ENCODE measurements at places on chromosomes 7 and 10.

- no peaks in the 10 kb centered on the region for H3K36me3 ChIP-seq
- no peaks in the 10 kb centered on the region for H3K27me3 ChIP-seq
- H3K4me3 ChIP-seq: no peak overlapping the region
- no peak for DNase-seq
- no peak overlapping the region for H3K27ac ChIP-seq
Observed at GRCh38 chr10:34213193-34213804, 601.8 kb downstream of the PARD3 start.

DNA sequence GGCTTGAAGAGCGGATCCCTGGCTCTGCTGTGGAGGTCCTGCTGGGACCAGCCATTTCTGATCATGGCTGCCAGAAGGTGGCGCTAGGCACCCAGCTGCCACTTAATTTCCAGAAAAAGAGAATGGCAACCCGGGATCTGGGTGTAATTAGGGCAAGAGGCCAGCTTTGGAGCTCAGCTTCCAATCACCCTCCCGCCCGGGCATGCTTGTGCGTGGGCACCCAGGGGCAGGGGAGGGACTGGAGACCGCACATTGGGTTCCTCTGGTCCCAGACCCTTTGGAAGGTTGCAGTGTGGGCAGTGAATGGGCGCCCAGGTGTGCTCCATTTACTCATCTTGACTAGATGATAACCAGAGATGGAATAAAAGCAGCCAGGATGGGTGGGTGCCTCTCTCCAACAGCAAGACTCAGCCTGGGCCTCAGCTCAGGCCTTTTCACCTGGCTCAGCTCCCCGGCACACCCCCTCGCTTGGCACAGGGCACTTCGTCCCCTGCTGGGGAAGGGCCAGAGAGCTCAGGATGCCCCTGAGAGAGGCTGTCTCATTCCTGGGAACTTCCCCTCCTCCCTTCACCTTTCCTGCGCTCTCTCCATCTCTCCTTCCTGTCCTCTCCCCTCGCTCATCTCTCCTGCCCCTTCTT, 14.7 kb downstream of the FAM241B start:
- no peaks in the 10 kb centered on the region for H3K4me1 ChIP-seq
- H3K4me3 ChIP-seq: no peak overlapping the region

- no peak for DNase-seq
- H3K27ac ChIP-seq: no peak overlapping the region
- no peaks in the 10 kb centered on the region for H3K4me1 ChIP-seq
- H3K4me3 ChIP-seq: no peak overlapping the region
- H3K36me3 ChIP-seq: no peaks in the 10 kb centered on the region
Observed at GRCh38 chr7:132554446-132554845, 21.8 kb downstream of the PLXNA4 start.

DNA sequence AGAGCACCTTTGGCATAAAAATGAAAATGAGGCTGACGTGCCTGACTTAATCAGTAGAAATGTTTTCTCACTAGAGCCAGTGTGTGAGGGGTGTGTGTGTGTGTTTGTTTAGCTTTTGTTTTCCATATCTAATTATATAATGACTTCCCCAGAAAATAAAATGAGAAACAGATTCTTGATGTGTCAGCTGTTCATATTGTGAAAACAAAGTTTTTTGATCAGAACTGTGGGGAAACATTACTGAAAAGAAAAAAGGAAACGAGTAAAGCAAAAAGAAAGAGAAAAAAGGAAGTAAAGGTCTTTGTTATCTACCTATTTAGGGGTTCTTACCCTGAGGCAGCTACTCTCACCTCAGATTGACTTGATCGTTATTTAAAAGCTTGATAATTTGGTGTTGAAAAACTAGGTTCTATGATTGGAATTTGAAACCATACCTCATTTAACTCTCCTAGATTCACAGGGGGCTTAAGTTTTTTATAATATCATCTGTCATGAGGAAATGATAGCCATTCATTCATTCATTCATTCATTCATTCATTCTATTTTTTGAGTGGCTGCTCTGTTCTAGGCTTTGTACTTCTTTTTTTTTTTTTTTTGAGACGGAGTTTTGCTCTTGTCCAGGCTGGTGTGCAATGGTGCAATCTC, 58.0 kb downstream of the CREM start:
- no peaks in the 10 kb centered on the region for H3K36me3 ChIP-seq
- H3K27me3 ChIP-seq: no peaks in the 10 kb centered on the region

GRCh38 chr7:131355917-131356777, 28.5 kb downstream of the MKLN1 start:
- H3K27me3 ChIP-seq: no peaks in the 10 kb centered on the region
- no peak overlapping the region for H3K4me3 ChIP-seq
- no peak for DNase-seq
- peaks cover 45% of the 10 kb centered on the region for H3K4me1 ChIP-seq

DNA sequence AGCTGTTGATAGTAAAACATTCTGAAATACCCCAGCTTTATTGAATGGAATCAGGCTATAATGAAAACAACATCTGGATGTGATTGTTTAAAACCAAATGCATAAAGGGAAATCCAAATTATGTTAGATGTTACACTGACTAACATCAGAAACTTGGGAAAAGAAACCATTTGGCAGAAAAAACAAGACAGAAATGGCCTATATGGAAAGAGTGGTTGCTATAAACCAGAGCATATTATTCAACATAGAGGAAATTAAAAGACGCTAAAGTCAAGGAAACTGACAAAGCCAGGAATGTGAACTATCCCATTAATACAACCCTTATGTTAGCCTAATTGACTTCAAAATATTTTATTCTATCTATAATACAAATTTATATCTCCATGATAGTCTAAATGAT, 53.0 kb upstream of the CABCOCO1 start:
- no peak for DNase-seq
- no peak overlapping the region for H3K27ac ChIP-seq
- no peaks in the 10 kb centered on the region for H3K36me3 ChIP-seq
- H3K27me3 ChIP-seq: peaks cover 4% of the 10 kb centered on the region
- no peaks in the 10 kb centered on the region for H3K4me1 ChIP-seq
- no peak overlapping the region for H3K4me3 ChIP-seq

- no peak for DNase-seq
- no peak overlapping the region for H3K4me3 ChIP-seq
- no peaks in the 10 kb centered on the region for H3K36me3 ChIP-seq
- H3K27me3 ChIP-seq: peaks cover 3% of the 10 kb centered on the region
- H3K27ac ChIP-seq: no peak overlapping the region
Observed at GRCh38 chr7:94228223-94228622, 166.5 kb upstream of the COL1A2 start.

DNA sequence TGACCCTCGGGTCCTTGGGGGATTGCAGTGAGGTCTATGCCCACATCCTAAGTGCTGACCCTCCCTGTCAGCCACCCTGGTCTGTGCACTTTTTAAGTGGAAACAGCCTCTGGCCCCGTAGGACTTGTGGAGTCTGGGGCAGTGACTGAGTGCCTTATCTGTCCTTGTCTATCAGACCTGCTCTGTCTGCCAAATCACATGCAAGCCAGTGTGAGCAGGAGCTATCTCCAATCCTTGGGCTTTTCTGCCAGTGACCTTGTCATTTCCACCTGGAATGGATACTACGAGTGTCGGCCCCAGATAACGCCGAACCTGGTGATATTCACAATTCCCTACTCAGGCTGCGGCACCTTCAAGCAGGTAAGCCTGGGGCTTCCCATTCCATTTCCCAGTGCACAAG, 62.7 kb downstream of the C10orf120 start:
- no peaks in the 10 kb centered on the region for H3K4me1 ChIP-seq
- H3K27ac ChIP-seq: no peak overlapping the region
- no peak overlapping the region for H3K4me3 ChIP-seq
- H3K36me3 ChIP-seq: no peaks in the 10 kb centered on the region
- no peak for DNase-seq
- no peaks in the 10 kb centered on the region for H3K27me3 ChIP-seq

DNA sequence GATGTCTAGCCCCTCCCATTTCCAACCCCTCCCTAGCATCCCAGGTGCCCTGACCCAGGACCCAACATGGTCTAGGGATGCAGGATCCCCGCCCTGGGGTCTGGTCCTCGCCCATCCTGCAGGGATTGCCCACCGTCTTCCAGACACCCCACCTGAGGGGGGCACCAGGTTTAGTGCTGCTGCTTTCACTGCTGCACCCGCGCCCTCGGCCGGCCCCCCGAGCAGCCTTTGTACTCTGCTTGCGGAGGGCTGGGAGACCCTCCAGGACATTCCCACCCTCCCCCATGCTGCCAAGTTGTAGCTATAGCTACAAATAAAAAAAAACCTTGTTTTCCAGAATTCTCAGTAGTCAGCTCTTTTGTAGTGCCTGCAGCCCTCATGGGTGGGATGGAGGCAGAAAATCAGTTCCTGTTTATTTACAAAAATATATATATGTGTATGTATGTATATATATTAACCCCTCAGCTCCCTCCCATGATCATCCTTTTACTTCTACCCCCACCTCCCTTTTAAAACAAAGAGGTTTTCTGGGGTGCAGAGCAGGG, 9.7 kb downstream of the ZYX start:
- H3K27ac ChIP-seq: no peak overlapping the region
- peaks cover 10% of the 10 kb centered on the region for H3K36me3 ChIP-seq
- no peak for DNase-seq
- H3K4me3 ChIP-seq: no peak overlapping the region
- H3K27me3 ChIP-seq: no peaks in the 10 kb centered on the region
- peaks cover 2% of the 10 kb centered on the region for H3K4me1 ChIP-seq

- no peak overlapping the region for H3K27ac ChIP-seq
- no peaks in the 10 kb centered on the region for H3K4me1 ChIP-seq
Observed at GRCh38 chr10:10055656-10056442, 961.8 kb upstream of the CELF2 start.

DNA sequence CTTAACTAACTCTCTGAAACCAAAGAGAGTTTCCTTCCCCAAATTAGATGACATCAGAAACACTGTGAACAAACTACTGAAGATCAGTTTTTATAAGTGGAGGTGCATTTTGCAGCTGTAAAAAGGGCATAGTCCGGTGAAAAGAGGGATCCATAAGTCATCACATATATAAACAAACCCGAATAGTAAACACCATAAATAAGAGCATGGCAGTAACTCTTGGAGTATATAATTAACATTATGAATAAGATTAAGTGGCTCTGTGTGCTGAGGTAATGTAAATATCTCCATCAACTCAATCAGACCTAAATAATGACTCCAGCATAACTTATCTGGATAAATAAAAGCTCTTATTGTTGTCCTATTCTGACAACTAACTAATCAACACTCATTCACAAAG, 43.0 kb upstream of the SHTN1 start:
- peaks cover 4% of the 10 kb centered on the region for H3K27me3 ChIP-seq
- no peak overlapping the region for H3K4me3 ChIP-seq
- H3K4me1 ChIP-seq: no peaks in the 10 kb centered on the region

DNA sequence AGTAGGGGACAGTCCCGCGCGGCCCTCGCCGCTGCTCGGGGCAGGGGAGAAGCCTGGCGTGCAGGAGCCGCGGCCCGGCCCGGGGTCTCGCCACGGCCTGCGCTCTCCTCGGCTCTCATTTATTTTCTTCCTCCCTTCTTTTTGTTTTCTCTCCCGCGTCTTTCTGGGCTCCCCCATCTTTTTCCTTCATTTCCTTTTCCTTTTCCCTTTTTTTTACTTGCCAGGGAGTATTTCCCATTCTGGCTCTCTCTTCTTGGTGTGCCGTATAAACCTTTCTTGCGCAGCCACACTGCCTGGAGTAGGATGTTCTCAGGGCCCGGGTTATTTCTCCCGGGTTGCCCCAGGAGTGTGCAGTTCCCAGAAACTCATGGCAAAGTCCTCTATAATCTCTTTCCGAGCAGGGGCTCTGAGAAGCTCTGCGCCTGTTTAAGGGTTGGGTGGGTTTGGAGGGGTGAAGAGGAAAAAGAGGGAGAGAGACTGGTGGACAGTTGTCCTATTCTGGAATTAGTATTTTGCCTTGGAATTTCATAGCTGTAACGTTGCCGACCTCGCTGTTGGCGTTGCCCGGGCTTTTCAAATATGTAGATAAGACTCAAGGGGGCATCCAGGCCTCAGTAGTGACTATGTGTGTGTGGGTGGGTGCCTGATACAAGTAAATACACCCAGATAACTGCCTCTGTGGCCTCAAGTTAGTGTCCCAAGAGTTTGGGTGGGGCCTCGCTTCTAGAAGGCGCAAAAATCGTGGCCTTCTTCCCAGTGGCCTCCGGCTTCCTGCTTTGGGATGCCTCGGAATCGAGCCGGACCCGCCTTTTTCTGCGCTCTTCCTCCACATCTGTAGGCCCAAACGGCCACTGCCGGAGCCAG, 4.3 kb upstream of the ZNF503 start:
- peaks cover 25% of the 10 kb centered on the region for H3K27me3 ChIP-seq
- H3K36me3 ChIP-seq: peaks cover 4% of the 10 kb centered on the region
- DNase-seq: no peak
- no peak overlapping the region for H3K4me3 ChIP-seq
- H3K4me1 ChIP-seq: peaks cover 10% of the 10 kb centered on the region

DNA sequence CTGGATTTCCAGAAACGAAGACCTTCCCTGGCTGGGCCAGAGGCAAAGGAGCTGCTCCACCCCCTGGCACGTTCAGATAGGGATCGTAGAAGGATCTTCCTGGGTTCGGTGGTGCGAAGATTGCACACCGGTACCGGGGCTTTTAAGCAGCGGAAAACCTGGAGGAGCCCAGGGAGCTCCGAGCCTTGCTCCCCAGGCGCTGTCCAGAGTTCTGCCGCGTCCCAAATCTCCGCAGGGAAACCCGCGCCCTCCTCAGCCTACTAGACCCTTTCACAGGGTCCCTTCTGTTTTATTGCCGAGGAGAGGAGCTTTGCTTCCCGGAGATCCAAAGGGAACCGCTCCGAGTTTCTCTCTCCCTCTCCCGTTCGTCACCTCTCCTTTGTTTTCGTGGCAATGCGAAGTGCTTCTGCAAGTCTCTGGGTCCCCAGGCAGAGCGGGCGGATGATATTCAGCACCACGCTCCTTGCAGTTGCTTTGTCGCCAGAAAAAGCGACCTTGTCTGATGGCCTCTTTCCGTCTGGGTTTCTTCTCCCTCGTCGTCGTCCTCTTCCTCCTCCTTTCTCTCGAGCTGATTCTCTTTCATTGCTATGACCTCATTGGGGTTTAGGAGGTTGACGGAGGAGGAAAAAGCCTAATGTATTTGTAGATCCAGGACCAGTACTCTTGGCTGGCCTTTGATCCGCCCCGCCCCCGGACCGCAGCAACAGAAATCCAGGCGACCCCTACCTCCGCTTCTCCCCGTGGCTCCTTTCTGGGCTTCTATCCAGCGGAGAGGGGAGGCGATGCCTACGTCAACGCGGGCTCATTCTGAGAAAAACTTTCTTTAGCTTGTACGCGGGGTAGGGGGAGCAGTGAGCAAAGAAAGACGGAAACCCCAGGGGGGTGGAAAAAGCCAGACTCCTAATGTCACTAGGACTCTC, at the start of gene TMEM196:
TMEM196 (minus strand) TSS at position 777 of the 920 bp plus-strand sequence. CDS start 921 bp downstream, outside the sequence.
- H3K4me1 ChIP-seq: peaks cover 13% of the 10 kb centered on the region
- peak within 1 kb of the TSS; percentile 47 for H3K4me3 ChIP-seq
- peaks cover 21% of the 10 kb centered on the region for H3K27me3 ChIP-seq

- H3K36me3 ChIP-seq: no peaks in the 10 kb centered on the region
- no peak overlapping the region for H3K4me3 ChIP-seq
- peaks cover 15% of the 10 kb centered on the region for H3K27me3 ChIP-seq
- H3K27ac ChIP-seq: no peak overlapping the region
Observed at GRCh38 chr10:86073199-86073977, 293.2 kb downstream of the GRID1 start.

DNA sequence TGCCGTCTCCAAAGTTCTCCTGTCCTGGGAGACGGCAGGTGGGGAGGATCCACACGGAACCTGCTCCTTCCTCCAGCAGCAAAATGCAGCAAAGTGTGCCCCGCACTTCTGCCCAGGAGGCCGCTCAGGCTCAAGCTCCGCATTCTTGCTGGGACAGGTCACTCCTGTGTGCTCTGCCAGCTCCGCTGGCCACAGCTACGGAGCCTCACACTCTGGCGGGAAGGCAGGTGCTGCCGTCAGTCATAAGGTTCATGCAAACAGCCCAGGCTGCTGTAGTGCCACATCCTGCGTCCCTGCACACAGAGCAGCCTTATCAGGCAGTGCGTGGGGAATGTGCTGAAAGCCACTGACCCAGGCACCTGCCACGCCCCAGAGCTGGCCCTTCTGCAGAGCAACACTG, 22.4 kb downstream of the ADGRA1 start:
- H3K4me3 ChIP-seq: no peak overlapping the region
- peaks cover 8% of the 10 kb centered on the region for H3K27me3 ChIP-seq
- peaks cover 5% of the 10 kb centered on the region for H3K36me3 ChIP-seq
- no peak overlapping the region for H3K27ac ChIP-seq
- no peak for DNase-seq

Data from memory B cell (primary cell).